ENCODE measurements at places on chromosomes 1 and 21.

DNA sequence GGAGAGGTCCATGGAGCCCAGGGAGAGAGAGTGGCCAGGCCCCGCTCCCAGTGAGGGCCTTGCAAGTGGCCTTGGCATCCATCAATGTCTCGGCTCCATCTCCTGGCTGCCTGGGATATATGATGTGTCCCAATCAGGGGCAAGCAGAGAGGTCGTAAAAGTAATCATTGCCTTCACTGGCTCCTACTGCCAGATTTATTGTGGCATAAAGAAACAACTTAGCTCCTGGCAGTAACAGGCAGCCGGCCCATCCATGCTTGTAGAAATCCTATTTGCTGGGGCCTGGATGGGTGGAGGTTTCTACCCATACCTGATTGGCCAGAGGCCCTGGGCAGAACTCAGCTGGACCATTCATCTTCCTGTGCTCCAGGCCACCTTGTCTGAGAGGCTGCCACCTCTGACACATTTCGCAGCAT, 272.6 kb downstream of the MATN1 start:
- DNase-seq: no peak

- no peak for DNase-seq
Observed at GRCh38 chr1:117732065-117732797, 126.4 kb downstream of the TENT5C start.

DNA sequence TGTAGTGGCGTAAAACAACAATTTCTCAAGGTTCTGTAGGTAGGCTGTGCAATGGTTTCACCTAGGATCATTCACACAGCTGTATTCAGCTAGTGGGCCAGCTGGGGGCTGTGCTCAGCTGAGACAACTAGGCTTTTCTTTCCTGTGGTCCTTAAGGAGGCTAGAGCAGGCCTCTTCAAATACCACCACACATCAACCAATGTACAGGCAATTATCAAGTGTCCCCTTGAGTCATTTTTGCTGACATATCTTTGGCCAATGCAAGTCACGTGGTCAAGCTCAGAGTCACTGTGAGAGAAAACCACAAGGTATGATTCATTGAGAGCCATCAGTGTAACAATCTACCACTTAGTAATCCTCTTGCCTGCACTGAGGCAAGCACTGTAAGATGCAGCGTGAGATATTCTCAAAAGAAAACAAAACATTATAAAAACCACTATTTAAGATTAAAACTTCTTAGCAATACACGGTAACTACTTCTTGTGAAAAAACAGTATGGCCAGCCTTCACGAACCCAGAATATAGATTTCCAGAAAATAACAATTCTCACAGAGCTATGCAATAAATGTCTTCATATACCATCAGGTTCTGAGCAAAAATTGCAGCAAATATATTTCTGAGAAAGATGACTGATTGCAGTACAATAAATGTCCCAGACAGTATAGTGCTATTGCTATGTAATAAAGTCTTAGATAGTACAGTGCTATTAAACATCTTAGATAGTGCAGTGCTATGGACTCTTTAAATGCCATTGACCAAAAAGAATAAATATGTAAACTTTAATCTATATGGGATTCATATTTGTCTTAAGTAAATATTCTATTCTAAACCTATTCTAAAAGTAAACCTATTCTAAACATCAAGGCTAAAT, 55.3 kb downstream of the NME7 start:
- DNase-seq: no peak

DNA sequence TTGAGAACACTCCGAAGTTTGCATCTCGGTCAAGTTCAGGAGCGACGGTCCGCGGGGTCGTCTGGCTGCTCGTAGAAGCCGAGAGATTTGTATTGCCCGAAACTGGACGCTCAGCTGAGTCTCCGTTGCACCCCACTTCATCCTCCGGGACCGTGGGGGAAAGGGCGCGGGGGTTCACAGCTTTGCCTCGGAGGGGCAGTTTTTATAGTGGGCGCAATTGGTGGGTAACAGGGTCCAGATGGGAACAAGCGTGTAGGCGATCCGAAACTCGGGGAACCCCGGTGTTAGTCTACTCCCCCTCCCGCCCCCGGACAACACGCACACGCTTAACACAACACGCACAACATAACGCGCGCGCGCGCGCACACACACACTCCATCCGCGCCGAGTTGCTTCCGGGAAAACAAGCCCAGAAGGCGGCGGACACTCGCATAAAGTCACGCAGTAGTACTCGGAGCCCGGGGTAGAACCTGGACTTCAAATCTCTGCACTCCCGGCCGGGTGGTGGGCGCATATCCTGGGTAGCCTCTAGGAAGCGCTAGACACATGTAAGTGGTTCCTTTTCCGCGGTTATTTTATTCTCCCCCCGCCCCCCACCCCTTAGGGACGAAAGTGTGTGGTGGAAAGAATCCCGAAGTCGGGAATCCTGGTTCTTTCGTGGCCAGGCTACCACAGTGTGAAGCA, 1.1 kb upstream of the JUN start:
- DNase-seq: peak; percentile 71

Data from neural progenitor cell (in vitro differentiated cells).